Progenitor cell of endocrine pancreas (in vitro differentiated cells): ENCODE measurements at places on chromosomes 2 and 18. TPM values are rescaled to one million over a fixed set of nuclear protein-coding genes. Genes with fewer than 3 reads are reported as not detected.

Gene MEP1B
- not detected in 2 replicates for total RNA-seq

Gene SF3B1
- total RNA-seq: 348 and 370 TPM in 2 replicates

Gene LYG2
- not detected in 2 replicates for total RNA-seq

Gene TUBA4A
- 8.3 and 9.1 TPM in 2 replicates for total RNA-seq

Gene TUBB8B
- total RNA-seq: 0.64 and 0.93 TPM in 2 replicates

Gene SKA1
- total RNA-seq: 13.5 and 16.0 TPM in 2 replicates

- no peak for DNase-seq
Measured at GRCh38 chr2:53188851-53189510, 578.6 kb upstream of the CHAC2 start.

GRCh38 chr18:45357686-45358470 is 257.4 kb upstream of the SLC14A2 start:
- DNase-seq: no peak

- DNase-seq: no peak
Measured at GRCh38 chr18:31317860-31318259, at the start of gene DSG1. Gene DSG1 (plus strand): TSS chr18:31318160. CDS start chr18:31318301, 141 bp downstream.

GRCh38 chr2:128492966-128493811 is 174.5 kb upstream of the HS6ST1 start:
- no peak for DNase-seq

DNA sequence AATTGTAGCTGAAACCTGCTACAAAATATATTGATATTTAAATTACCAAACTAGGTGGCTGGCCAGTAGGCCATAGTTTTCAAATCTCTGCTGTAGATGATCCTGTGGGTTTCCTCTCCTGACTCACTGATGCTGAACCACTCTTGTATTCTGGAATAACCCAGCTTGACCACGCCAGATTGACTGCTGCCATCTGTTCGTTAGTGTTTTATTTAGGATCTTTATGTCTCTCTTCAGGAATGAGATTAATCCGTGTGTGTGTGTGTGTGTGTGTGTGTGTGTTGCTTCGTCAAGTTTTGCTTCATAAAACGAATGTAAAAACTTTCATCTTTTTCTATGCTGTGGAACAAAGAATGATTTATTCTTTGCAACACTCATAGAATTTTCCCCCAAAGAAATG is 187.1 kb downstream of the DYSF start:
- DNase-seq: no peak

DNA sequence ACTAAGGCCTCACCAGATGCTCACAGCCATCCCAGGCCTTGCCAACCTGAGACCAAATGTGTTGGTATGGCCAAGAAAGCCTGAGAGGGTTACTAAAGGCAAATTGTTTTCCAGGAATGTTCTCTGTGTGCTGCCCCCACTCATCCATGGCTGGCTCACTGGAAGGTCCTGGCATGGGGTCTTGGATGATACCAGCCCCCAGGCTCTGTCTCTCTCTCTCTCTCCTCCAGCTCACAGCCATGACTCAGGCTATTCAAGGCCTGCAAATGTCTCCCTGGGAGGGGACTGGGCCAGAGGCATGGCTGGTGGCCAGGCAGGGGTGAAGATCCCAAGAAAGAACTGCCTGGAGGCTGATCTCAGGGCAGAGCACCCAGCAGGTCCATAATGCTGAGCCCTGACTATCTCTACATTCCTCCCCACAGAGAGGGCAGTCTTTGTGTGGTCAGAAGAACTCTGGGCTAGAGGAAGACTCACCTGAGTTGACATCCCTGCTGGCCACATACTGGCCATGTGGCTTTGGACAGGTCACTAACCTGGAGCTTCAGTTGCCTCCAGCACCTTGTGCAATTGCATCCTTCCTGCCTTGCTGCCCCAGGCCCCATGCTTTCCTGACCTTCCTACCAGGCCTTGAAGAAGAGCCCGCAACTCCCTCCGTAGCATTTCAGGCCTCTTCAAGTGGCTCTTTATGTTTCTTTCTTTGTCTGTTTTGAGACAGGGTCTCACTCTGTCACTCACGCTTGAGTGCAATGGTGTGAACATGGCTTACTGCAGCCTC is 150.4 kb downstream of the ZFP36L2 start:
- no peak for DNase-seq

- DNase-seq: no peak
Measured at GRCh38 chr18:9738266-9738969, 30.3 kb downstream of the RAB31 start.

GRCh38 chr2:27171351-27171848 is 22.6 kb downstream of the TCF23 start:
- no peak for DNase-seq

DNA sequence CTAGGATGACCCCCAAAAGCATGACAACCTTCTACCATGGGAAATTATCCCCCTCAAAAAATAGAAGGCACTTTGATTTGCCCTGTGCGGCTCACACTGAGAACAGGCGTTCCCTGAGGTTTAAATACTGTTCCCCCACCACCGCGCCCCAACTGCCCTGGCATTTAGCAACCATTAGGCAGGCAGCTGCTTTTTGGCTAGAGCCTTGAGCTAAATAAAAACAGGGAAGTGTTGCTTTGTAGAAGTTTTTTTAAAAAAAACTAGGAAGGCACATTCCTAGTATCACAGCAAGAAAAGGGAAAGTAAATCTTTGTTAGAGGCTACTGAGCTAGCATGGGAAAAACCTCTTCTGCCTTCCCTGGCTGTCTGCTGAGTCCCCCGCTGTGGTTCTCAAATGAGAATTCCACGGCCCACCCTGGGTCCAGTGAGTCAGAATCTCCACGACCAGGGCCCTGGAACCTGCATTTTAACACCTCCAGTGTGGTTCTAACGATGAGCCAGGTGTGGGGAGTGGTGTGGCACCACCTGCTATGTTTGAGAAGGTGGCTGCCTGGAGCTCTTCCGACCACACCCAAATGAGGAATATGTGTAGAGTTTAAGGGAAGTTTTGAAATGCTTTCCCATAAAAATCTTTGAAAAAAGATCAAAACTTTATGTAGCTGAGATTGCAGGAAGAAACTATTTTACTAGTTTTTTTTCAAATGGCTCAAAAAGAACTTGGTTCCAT is 66.4 kb downstream of the VIT start:
- DNase-seq: no peak

GRCh38 chr2:121796239-121796638 is 40.8 kb downstream of the TSN start:
- no peak for DNase-seq

DNA sequence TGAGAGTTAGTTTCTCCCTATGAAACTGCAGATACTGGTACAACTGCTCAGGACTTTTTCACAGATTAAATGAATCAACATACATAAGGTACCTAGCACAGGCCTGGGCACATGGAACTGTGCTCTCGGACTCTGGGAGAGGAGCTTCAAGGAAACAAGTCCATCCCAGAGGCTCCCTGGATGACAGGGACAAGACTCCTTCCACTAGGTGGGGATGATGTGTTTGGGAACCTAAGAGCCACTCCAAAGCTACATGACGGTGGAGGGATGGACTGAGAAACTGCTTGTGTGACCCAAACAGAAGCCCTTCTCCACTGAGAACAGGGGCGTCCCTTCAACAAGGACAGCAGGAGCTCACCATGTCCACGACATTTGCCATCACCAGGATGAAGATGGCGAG is 37.1 kb downstream of the CENPO start:
- DNase-seq: no peak

DNA sequence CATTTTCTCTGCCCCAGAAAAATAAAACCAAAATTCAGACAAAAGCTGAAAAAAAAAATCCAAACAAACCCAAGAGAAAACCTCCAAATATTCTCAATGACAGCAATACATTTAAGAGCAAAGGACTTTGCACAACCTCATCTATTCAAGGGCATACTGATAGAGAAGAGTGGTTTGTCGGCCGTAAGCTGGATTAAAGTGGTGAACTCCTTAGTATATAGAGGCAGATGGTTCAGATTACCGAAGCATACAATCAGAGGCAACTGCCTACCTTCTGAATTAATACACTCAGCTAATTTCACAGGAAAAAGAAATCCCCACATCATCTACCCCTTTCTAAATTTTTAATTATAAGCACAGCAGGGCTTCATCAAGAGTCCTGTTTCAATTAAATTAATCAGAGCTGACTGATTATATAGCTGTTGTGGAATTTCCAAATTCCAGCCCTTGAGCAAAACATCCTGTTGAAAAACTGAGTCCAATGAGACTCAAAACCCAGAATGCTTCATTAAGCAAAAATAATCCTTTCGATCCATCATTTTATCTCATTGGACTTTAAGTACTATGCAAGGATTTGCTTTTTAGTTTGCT is at the start of gene CPLX4:
CPLX4 (minus strand) TSS at position 190 of the 591 bp plus-strand sequence; CDS start at position 3, 187 bp downstream.
- no peak for DNase-seq

DNA sequence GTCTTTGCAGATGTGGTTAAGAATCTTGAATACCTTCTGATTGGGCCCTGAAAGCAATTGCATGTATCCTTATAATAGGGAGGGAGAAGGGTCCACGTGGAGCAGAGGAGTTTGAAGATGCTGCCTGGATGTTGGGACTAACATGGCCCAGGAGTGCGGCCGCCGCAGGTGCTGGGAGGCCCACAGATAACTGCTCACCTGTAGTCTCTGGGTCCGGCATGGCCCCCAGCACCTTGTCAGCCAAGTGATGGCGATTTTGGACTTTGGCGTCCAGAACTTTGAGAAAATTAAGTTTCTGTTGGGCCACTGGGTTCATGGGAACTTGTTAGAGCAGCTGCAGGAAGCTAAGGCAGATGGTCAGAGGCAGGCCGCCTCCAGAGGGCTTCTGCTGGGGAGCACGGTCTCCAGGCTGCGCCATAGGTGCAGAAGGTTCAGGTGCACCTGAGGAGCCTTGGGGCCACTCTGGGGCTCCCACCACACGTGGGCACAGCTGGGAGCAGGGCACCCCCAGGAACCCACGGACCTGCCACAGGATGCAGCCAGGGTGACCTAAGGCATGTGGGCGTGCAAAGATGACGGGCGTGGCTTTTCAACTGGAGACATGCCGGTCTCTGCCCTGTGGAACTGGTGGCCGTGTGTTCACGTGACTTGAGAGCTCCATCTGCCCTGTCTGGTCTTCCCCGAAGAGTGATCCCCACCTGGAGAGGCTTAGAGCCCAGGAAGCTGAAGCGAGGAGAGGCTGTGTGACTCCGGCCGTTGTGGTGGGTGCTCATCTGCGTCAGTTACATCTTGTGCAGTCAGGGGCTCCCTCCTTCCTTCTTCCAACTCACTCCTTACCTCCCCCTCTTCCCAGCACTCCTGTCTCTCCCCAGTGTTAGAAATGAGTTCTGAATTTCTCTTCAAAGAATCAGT is 277.3 kb downstream of the AGAP1 start:
- no peak for DNase-seq

DNA sequence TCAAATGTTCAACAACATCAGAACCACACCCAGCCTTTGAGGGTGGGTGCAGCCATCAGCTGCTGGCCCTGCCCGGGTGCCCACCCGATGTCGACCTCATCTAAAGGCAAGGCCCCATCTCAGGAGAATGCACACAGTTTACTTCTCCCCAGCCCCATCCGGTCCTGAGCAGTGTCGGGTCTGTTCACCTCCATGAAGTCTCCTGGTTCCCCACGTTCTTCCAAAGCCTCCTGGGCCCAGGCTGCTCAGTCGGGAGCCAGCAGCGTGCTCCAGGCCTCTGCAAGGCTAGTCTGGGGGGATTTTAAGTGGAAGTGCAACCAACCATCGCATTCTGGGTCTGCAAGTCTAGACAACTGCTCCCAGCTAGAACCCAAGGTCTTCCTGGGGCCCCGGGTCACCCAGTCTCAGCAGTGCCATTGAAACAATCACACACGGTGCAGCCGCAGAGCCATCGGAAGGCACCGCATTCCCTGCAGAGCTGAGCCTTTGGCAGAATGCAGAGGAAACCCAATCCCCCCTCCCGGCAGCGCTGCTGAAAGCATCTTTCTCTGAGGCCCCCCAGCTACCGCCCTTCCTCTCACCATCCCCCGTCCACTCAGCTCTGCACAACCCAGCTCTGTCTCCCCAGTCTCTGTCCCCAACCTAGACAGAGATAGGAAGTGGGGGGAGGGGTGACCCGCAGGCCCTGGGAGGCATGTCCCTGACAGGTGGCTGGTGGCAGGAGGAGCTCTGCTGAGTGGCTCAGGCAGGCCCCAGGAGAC is 8.5 kb downstream of the ESPNL start:
- DNase-seq: no peak

DNA sequence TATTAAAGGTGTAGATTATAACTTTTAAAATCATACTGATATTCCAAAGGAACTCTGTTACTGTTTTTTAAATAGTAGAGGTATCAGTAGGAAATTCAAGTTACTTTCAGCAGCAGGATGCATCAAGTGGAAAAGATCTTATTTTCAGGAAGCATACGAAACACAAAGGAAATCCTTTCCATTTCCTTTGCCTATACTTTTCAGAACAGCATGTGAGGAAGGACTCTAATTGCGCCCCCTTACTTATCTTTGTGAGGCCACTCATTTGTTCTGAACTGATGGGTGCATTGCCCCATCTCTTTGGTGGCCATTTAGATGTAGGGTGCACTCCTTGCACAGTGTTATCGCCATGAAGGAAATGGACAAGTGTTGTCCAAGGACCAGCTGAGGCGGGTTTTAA is 145.3 kb downstream of the BABAM2 start:
- no peak for DNase-seq

DNA sequence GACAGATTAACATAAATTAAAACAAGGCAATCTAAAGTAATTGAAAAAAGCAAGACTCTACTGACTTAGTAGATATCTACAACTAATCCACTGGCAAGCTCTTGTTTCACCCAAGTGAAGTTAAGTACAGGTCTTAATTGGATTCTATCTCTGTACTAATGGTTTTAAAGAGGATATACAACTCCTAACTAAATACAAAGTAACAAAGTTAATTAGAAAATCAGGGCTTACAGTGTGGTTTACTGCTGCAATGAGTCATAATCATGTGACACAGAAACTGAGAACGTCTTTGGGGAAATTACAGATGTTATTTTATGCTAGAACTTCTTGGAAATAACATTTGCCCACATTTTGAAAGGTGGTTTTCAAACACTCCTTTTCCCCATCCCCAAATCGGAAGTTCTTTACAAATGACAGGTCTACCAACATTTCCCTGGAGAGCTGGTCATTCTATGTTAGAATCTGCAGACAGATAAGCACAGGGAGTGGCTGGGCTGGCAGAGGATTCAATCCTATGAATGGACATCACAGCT is 245.3 kb downstream of the STK39 start:
- no peak for DNase-seq

DNA sequence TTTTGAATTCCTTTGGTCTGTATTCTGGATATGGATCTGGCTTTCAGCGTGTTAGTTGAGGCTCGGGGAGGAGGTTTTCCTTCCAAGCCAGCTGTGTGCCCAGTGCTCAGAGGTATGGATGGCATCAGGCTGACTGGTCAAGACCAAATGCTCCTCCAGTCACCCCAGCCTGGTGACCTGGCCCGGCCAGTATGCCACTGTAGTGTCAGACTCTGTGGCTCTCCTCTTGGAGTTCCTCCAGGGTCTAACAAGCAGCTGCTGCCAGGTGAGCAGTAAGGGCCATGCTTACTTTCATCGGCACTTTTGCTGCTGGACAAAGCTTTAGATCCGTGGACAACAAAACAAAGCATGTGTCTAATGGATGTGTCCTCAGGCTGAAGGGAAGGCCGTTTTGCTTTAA is 44.1 kb downstream of the CABLES1 start:
- DNase-seq: no peak

DNA sequence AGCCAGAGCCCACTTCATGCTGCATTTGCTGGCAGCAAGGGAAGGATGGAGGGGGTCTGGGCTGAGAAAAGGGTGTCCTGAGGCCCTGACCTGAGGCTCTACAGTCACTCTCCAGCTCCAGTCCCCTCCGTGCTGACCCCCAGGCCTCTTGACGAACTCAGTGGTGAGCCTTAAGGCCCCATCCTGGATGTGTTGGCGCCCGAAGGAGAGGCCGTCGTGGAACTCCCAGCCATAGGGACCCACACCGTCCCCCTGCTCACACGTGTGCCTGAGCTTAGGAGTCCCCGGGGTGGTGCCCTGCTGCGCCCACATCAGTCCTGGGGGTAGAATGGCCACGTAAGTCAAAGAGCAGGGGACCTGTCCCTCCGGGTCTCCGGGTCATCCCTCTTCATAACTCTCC is 776 bp downstream of the MOGS start:
- no peak for DNase-seq
